HTR-8/SVneo (cell line): ENCODE measurements at places on chromosomes 7 and 10.

DNA sequence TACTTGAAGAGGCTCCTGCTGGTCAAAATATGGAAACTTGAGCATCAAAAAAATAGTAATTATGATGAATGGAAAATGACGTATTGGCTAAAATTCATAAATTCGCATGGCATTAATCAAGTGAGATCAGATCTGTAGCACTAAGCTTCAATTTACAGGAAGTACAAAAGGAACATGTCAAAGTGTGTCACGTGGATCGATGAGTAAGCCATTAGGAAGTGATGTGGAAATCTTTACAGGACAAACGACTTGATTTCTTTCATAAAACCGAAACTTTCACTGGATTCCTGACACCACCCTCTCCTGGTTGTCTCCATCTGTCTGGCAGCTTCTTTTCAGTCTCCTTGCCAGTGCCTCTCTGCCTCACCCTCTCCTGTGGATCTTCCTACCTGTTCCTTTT is 25.8 kb downstream of the AKR1C8 start:
- DNase-seq, result no peak

DNA sequence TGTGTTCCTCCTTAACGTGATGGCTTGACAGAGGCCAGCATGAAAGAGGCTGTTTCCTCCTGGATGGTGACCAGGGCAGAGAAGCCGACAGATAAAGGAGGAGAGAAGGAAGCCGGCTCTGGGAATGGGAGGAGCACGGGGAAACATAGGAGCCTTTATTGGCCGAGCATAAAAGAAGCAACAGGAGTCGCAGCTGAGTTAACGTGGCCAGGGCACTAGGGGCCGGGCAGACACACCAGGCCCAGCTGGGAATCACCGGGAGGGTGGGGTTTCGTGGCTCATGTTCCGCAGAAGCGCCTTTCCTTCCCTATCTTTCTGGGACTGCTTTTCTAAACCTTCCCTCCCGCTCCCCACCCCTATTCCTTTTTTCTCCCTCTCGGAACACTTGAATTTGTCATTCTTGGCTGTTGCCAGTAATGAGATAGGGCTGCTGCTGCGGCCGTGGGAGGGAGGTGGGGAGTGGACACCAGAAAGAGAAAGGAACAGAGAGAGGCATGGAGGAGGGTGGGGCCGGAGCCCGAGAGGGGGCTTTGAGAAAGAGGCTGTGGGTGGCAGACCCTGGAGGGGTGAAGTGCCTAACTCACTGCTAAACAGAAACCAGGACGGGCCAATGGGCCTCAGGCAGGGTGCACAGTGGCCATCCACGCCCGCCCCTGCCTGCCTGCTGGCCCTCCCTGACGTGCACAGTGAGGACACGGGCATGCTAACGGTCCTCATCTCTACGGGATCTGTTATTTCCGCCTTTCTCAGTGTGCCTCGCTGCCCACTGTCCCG is 65.2 kb downstream of the COL13A1 start:
- peak; percentile 31 for DNase-seq

DNA sequence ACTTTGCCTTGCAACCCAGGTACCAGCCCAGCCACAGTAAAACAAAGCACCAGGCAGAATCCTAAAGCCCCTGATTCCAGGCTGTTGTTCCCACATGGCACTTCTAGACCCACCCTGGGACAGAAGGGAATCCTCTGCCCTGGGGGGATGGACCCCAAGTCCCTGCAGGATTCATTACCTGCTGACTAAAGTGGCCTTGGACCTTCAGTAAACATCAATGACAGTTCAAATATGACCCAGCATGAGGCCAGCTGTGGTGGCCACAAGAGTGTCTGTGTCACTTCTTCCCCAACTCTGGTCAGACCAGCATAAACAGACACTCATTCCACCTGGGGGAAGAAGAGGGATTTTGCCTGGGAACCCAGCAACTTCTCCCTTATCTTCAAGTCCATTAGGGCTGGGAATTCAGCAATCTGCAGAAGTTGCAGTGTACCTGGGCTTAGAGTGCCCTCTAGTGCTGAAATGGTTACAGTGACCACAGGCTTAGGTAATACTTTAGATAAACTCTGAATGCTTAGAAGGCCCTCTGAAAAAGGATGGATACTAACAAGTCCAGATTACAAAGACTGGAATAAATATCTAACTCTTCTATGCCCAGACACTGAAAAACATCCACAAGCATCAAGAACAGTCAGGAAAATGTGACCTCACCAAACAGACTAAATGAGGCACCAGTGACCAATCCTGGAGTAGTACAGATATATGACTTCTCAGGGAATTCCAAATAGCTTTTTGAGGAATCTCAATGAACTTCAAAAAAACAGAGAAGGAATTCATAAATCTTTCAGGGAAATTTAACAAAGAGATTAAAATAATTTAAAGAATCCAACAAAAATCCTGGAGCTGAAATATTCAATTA is 108.5 kb upstream of the TMEM168 start:
- DNase-seq, result peak; percentile 25

DNA sequence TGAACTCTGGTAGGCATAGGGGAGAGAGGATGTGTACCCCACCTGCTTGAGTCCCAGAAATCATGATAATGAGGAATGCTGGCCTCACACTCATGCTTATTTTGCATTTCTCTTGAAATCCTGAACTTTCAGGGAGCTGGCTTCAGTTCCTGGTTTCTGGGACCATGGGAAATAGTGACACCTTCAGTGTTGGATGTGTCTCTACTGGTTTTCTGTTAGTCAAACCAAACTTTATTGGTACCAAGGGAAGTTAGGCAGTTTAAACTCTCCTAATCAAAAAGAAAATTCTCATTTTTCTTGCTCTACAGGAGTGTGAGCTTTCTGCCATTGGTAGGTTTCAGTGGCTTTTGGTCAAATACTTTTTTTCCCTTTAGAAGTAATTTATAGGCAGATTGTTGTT is 11.8 kb upstream of the PCGF5 start:
- no peak for DNase-seq

GRCh38 chr7:158278745-158279320 is 308.8 kb downstream of the PTPRN2 start:
- DNase-seq, result no peak

GRCh38 chr7:50695026-50695425 is 87.7 kb downstream of the GRB10 start:
- DNase-seq, result no peak

DNA sequence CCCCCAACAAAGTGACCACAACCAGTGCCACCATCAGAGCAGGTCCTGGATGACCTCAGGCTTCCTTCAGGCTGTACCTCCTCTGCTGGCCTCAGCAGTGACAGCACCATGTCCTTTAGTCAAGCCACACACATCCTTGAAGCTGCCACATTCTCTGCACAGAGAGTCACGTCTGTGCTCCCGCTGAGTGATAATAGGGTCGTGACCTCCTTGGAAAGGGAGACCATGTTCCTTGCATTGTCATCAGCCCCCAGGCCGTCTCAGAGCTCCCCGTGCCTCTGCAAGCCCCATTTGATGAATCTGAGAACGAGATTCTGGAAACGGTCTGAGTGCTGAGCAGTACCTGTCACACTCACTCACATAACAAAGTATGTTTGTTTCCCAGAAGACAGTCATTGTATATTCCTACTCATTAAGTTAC is 106.5 kb upstream of the PRR15 start:
- DNase-seq, result no peak

DNA sequence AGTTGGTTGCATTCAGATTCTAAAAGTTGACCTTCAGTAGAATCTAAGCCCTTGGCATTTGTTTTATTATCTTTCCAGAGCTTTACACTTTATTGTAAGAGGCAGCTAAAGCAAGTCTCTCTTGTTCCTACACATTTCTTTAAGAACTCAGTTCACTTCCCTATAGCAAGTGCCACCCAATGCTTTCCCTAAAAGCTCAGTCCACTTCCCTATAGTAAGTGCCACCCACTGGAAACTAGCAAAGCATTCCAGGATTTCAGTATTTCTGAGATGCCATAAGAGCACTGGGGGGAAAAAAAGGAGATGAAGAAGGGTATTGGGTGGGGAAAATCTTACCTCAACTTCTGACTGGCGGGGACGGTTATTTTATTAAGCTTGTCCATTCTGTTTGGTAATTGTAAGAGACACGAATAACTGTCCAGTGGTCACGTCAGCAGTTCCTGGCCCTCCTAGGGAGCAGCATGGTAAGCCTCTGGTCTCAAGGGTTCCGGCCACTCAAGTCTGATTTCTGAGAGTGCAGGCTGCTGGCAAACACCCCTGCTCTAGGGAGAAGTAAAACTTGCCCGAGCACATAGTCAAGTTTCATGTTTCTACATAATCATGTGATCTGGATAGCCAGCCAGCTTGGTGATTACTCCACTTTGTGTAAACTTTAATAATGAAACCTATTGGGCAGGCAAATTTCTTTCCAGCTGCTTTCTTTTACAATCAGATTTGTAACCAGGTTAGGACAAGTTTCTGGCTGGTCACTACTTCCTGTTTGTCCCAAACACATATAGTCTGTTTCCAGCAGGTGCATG is at the start of gene BLNK:
TSS of gene BLNK (minus strand) at position 554 of the 800 bp plus-strand sequence. CDS start at position 383, 171 bp downstream.
- no peak for DNase-seq

- no peak for DNase-seq
Measured at GRCh38 chr7:148212731-148213130, 377.8 kb upstream of the C7orf33 start.

DNA sequence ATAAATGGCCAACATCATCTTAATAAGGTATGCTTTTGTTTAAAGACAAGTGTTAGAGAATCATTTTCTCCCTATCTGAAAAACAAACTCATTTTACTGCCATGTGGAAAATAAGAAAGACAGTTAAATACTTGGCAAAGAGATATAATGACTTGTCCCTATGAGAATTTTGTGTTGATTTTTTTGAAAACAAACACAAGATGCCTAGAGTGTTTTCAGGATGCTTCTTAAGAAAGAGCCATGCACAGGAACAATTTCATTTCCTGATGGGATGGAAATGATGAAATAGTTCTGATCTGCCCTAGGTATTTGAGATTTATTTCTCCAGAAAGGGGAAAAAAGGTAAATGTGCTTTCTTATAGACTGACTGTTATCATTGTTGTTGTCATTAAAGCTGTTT is 237.5 kb upstream of the GNAI1 start:
- no peak for DNase-seq

DNA sequence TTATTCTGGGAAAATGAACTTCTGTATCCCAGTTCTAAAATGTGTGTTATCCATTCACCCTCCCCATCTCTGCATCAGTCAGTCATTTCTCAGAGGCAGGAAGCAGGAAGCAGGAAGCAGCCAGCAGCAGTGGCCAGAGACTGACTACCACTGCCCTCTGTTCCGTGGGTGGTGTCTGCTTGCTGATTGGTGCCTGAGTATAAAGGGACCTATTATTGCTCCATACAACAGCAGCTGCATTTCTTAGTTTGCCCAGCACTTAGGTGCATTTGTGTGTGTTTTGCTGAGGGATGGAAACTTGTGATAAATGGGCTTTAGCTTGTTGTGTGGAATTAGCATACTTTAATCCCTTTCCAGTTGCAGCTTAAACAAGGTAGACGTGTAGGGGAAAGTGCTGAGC is 582.2 kb downstream of the SORCS1 start:
- DNase-seq, result no peak

DNA sequence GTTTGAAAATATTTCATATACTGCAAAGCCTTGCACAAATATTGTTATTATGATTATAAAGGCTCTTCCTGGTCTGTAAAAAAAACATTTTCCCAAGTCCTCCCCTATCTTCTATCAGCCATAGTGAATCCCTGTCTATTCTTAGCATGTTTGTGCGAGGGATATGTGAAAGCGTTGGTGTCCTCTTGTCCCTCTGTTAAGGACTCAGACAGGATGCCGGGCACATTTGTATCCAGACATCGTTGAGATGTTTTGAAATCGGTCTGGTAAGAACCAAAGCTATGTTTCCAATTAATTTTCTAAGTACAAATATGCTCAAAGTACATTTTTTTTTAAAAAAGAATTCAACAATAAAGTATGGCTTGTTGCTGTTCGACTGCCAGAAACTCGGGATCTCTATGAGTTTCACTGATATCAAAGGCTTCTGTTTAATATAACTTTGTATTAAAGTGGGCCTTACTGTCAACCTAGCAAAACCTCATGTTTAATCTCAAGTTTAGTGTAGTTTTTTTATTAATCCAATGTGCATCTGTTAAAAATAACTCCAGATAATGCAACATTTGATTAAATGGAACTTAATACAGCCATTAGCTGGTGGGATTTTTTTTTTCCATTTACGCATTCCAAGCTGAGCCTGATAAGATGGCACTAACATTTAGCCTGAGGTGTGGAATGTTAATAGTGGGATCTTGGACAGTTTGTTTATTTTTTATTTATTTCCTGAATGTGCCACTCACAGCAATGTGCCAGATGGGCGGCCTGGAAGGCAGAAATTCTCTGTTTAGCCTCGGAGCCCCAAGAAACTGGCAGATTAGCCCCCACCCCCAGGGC is 754.3 kb downstream of the LRMDA start:
- no peak for DNase-seq

DNA sequence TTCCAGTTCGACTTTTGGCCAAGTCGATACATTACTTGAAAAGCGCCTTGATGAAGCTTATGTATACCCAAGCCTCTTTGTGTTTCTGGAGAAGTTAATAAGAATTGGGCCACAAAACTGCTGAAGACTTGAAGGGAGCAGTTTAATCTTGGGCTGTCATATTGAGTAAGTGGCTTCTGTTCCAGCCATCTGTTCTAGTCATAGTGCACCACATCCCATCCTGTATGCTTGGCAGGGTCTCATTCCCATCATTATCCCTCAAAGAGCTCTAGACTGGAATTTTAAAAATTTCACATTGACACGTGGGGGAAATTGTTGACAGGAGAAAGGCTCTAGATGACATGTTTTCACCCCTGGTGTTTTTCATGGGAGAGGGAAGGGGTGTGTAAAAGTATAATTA is 196.6 kb upstream of the PLPP4 start:
- DNase-seq, result no peak

GRCh38 chr10:77661674-77662073 is 24.1 kb upstream of the KCNMA1 start:
- no peak for DNase-seq

GRCh38 chr10:4568731-4569130 is 257.3 kb upstream of the AKR1E2 start:
- DNase-seq, result no peak

DNA sequence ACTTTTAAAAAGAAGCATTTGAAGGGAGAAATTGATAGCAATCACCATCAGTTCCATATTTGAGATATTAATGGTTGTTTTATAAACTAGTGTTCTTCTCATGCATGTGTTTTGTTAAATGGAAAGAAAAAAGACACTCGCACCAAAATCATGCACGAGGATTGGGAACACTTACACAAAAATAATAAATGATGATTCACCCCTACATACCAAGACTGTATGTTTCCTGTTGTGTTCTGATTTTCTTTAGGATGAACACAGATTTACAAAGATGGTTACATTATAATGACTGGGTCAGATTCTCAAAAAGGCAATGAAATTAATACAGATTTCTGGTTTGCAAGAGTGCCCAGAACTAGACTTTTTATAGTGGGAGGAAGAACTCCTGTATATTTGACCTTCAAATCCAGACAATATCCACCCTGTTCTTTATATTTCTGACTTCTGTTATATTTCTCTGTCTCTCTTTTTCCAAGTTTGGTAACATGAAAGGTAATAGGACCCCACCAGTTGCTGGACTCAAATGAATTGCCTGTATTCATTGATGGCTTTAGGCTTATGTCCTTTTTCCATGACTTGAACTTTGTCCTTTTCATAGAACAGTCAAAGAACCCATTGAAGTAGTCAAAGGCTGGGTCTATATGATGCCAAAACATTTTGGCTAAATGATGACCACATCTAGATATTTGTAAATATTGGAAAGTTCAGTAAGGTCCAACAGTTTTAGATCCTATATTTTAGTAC is 54.4 kb downstream of the SEMA3A start:
- DNase-seq, result no peak
